ENCODE measurements at places on chromosomes 6 and 20. TPM values are rescaled to one million over a fixed set of nuclear protein-coding genes. Genes with fewer than 3 reads are reported as not detected.

BTN1A1 gene
- not detected for total RNA-seq

ARID1B gene
- 43.4 TPM for total RNA-seq

GABRR1 gene
- not detected for total RNA-seq

TNFRSF6B gene
- 0.27 TPM for total RNA-seq

OLIG3 gene
- total RNA-seq: not detected

- no peak for DNase-seq
Measured at GRCh38 chr6:93721386-93722048, 302.2 kb upstream of the EPHA7 start.

DNA sequence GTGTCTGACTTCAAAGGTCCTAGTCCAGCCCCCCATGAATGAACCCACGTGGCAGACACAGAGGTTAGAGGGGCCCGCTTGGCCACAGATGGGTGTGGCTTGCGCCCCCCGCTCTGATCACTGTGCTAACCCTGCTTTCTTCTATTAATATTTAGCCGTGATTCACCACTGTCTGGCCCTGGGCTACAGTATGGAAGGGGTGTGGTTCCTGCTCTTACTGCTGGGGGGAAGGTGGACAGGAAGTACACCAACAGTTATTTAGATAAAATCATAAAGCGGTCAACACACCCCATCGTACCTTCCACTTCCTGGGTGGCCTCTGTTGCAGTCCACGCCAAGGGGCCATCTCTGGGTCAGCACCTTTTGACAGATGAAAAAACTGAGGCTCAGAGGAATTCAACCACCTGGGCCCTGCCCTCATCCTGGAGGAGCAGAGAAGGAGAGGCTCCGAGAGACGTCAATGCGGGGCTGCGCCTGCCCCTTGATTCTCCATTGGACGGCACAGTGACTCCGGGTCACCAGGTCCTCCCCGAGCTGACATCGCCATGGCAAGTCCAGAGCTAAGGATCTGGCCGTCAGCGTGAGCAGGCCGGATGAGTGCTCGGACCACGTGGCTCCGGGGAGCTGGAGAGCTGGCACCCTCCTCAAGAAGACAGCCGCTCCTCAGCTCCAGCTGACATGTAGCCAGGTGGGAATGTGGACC, 206.3 kb downstream of the PREX1 start:
- no peak for DNase-seq

DNA sequence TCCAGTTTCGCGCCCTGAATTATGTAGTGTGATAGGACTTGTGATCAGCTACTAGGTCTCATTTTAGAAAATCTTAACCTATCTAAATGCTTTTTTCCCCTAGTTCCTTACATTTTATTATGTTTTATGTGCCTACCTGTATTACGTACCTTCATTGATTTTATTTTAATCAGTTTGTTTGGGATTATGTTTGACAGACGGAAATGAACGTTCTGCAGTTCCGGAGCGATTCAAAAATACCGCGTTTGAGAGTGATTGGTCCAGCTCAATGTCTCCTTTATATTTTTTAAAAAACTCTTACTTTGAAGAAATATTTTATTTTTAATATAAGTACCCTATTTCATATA, 114.3 kb upstream of the BTN3A2 start:
- no peak for DNase-seq

GRCh38 chr6:68658338-68658737, 23.3 kb downstream of the ADGRB3 start:
- no peak for DNase-seq

DNA sequence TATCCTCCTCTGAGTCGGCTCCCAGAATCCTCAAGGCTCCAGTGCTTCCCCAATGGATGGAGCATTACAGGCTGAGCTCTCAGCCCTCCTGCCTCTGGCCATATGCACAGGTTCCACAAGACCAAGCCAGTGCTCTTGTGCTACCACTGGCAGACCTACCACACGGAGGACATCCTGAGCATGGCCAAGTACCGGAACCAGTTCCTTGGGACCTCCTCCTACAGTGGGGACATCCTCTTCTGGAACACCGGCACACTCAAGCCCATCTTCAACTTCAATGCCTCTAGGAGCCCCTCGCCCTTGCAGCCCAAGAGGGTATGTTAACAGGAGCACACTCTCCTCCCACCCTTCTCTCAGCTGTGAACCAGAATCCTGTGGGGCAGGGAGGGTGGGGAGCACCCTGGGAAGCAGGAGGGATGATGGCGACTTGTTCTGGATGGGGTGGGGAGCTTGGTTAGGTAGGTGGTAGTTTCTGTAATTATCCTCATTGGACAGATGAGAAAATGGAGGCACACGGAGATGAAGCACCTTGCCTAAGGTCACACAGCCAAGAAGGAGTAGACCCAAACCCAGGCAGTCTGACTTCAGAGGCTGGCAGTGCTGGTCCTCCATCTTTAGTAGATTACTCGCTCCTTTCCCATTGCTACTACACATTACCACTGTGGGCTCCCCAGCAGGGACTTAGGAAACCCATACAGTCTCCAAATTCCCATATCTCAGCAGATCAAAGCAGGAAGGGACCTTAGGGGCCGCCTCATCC, 58.6 kb downstream of the EFCAB8 start:
- no peak for DNase-seq

DNA sequence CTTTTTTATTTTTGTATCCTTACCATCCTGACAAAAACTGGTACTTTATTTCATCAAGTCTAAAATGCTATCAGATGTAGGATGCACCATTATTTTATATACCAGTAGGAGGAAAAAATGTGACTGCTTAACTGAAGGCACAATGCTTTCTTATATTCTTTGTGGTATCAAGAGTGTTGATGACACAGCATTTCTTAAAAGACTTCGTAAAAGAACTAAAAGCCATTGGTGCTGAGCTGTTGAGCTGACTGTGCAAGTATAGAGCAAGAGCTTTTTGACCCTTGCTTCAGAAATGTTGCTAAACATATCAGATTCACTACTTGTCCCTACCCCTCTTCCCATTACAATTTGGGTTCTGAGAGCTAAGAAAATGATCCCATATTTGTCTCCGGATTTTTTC, 17.5 kb downstream of the SF3B5 start:
- DNase-seq: no peak

- DNase-seq: peak; percentile 33
Measured at GRCh38 chr20:11686820-11687543, 230.7 kb upstream of the BTBD3 start.

DNA sequence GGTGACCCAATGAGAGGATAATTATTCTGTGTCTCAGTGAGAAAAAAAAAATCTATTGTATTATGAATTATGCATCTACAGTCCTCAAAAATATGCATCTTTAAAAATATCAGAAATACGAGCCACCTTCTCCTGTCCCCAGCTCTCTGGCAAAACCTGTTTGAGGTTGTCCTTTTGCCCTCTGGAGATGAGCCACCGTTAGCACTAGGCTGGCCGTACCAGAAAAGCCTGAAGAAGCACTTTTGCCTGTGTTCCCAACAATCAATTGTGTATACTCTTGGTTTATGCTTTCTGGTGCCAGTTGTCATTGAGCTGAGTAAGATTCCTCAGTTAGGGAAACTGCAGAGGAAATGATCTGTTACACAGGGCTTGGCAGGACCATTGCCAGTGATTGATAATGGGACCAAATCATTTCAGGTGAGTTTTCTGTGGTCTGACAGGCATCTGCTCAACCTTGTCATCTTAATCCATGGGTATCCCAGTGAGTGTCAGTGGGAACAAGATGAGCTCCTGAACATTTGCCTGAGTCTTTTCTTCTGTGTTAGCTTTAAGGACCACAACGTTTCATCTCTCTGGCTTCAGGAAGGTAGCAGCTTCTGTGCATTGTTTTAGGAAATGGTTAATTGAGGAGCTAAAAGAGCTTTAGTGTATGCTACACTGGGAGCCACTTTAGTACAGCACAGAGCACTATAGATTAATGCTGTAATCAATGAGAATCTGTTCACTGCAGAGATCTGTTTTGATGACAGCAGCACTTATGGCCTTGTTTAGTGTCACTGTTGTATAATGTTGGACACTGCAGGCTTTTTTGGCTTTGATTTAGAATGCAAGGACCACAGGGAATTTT, 330.1 kb downstream of the RIMS1 start:
- DNase-seq: no peak

DNA sequence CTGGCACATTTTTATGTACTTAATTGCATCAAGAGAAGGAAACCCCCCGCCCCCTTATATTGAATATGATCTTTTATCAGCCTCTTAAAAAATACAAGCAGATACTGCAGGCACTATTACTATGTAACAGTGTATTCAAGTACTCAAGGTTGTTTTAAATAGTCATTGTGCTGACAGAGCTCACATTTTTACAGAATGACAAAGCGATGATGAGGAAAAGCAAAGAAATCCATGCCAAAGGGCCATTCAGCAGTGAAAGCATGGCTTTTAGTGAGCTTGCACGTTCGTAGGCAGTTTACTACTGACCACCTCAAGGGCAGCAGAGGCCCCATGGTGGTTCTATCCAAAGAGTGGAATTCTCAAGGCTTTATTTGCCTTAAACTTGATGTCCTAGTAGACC, 146.8 kb downstream of the RPS12 start:
- no peak for DNase-seq

DNA sequence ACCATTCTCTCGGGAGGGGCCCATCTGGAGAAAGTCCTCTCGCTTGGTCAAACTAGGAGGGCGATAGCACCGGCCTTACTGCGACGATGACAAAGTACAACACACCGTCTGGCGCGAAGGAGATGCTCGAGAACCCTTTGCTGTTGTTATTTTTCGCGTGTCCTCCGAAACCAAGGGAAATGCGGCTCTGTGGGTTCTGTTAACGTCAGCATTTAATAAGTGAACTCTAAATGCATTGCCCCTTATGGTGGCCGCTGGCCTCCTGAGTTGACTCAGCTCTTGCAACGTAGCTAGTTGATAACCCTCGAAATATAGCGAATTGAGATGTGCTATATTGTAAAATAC, 577 bp upstream of the SCAND1 start:
- DNase-seq: no peak

- DNase-seq: no peak
Measured at GRCh38 chr6:135797361-135797760, 54.1 kb upstream of the PDE7B start.

- DNase-seq: no peak
Measured at GRCh38 chr20:41342474-41343464, 2.1 kb downstream of the LPIN3 start.

DNA sequence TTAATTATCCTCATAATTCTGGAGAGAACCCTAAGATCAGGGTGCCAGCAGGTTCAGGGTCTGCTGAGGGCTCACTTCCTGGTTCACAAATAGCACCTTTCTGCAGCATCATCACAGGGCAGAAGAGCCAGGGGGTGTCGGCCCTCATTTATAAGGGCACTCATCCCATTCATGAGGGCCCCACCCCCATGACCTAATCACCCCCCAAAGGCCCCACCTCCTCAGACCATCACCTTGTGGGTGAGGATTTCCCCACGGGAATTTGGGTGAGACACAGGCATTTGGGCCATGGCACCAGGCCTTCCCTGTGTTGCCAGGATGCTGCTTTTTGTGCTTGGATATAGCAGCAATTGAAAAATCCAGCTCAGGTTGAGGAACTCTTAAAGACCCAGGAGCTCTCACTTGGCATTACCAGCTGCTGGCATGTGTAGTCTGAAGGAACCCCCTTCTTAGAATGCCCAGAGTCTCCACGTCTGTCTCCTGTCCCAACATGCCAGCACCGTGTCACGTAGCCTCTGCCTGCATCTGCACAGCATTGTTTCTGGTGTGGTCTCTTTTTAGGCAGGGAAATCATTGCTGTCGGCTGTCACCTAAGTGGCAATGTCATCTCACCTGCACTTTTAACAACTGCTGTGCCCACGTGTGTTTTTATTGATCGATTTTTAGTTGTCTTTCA, 71.5 kb downstream of the RPP40 start:
- no peak for DNase-seq

- no peak for DNase-seq
Measured at GRCh38 chr6:123986938-123987337, 183.3 kb downstream of the NKAIN2 start.

DNA sequence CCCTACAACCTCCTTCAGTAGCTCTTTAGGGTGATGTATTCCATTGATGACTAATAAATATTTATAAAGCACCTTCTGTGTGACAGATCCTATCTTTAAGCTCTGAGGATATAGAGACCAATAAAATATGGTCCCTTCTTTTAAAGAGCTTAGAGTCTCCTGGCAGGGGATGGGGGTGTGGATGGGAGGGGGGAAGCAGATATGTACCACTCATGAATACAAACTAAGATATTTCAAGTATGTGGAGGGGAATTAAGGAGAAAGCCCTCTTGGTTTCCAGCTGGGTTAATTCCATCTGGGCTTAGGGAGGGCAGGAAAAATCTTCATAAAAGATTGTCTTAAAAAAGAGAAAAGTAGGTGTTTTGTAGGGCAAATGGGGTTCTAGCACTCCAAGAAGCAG, 21.6 kb upstream of the FBXO9 start:
- DNase-seq: no peak

- no peak for DNase-seq
Measured at GRCh38 chr20:2296524-2297356, 939 bp downstream of the TGM3 start.

DNA sequence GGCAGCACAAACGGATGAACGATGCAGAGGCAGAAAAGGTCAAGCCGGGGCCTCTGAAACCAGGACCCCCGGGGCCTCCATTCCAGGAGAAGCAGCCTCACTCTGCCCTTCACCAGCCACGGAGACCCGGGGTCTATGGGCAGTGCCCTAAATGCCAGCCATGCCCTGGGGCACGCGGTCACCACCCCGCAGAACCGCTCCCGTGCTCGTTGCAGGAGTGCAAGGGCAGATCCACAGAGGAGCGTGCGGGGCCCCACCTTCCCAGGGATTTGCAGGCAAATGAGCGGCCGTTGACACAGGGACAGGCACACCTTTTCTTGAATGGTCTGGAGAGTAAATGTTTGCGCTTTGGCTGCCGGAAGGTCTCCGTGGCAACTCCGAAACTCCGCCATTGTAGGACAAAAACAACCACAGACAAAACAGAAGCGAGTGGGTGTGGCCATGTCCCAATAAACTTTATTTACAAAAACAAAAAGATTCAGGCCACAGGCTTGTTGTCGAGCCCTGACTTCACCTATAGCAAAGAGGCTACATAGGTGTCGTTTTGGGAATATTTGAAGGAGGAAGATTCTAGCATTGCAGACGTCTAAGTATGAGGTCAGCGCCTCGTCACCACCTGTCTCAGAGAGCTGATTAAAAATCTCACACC, 163.3 kb downstream of the TAF4 start:
- DNase-seq: no peak

DNA sequence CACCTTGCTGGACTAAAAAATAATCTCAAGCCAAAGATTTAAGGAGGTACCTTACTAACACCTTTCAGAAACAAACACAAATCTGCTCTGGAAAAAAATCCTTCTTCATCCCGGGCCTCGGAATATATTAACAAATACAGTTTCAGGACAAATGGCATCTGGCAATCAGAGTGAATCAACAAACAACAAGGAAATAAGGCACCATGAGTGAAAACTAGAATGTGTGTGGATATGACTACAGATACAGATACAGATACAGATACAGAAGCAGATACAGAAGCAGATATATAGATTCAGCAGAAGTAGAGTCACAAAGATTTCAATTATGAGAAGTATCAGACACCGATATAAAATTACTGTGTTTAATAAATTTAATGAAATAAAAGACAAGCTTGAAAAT, 178.4 kb downstream of the QKI start:
- no peak for DNase-seq

GRCh38 chr6:29847871-29848630, 20.4 kb downstream of the HLA-G start:
- peak; percentile 79 for DNase-seq

- DNase-seq: no peak
Measured at GRCh38 chr6:112475083-112475482, 128.0 kb downstream of the RFPL4B start.
